ENCODE measurements at places on chromosomes 1 and 21.

GRCh38 chr1:22365331-22366295, 86.0 kb upstream of the ZBTB40 start:
- no peak for DNase-seq

GRCh38 chr1:44890007-44890406, 47.0 kb upstream of the PTCH2 start:
- DNase-seq: no peak

DNA sequence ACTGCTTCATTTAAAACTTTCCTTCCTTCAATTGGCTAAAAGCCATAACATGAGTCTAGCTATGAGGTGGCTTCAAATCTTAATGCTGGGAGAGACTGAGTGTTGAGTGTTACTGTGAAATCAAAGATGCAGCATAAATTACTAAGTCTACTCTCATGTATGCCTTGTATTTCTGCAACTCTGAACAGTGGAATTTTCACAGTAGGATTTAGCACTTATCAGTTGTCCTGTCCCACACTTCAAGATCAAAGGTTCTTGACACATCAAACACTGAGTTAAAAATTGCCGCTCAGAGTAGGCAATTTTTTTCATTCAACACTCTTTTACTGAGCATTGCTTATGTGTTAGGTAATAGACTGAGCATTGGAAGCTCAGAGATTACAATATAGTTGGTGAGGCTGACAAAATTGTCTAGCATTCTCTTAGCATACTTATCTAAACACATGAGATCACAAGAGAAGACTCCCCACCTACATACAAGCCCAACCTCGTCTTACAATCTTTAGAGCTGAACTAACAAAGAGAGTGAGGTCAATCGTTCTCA, 56.4 kb upstream of the ADORA3 start:
- DNase-seq: no peak

GRCh38 chr1:161185732-161186311, 8.5 kb upstream of the B4GALT3 start:
- no peak for DNase-seq

DNA sequence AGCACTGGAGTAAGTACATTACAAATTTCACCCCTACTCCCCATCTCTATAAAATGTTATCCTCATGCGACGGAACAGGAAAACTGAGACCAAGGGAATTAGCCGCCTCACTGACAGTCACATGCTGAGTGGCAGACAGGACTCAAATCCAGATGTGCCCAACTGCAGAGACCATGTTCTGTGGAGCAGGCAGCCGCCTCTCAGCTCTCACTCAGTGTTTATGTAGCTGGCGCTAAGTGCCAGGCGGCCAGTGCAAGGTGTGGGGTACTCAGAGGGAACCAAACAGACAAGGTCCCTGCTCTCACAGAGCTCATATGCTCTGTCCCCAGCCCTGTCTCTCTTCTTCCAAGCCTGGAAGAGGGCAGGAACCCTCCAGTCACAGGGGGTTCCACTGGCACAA, 5.1 kb downstream of the CAPZB start:
- DNase-seq: no peak

- DNase-seq: no peak
These were observed 543.0 kb upstream of the DAB1 start for GRCh38 chr1:57966751-57967406.

DNA sequence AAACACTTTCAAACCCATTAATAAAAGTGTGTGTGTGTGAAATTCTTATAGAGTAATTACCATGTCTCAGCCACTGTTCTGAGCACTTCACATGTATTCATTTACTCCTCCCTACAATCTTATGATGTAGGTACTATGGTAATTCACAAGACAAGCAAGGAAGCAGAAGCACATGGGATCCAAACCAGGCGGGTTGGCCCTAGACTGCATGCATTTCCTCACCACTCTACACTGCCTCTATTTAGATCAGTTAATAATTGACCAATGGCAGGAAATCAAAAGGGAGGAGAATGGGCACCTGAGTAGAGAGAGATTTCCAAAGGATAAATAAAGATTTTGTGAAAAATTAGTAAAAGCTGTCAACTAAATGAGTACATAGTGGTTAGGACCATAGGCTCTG, 15.7 kb downstream of the MAP3K21 start:
- no peak for DNase-seq

DNA sequence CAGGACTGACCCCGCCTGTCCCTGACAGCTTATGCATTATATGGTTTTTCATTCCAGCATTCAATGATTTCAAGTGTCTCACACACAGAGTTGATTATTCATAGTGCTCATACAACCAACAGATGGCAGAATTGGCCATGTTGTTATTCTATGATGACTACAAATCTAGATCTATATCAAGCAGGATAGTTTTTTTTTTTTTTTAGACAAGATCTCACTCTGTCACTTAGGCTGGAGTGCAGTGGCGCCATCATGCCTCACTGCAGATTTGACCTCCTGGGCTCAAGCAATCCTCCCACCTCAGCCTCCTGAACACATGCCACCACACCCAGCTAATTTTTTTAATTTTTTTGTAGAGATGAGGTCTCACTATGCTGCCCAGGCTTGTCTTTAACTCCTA, 40.1 kb upstream of the LRRC8D start:
- no peak for DNase-seq

DNA sequence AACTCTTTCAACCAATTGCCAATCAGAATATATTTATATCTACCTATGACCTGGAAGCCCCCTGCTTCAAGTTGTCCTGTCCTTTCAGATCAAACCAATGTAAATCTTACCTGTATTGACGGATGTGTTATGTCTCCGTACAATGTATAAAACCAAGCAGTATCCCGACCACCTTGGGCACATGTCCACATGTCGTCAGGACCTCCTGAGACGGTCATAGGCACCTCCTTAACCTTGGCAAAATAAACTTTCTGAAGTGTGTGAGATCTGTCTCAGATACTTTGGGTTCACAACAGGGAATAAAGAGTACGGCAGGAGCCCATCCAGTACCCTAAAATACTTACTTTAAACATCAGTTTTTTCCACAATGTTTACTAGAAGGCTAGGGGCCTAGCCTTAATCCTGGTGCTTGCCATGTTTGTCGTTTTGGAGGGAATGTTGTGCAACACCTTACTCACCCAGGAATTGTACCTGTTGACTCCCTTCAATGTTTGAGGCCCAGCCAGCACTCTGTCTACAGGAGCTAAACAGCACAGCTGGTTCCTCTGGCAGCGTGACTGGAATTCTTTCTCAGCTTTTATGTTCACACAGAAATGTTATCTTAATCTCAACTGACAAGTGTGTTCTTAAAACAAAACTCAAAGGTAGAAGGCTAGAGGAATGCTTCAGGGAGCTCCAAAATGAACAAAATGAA, 90.8 kb upstream of the USP25 start:
- no peak for DNase-seq

DNA sequence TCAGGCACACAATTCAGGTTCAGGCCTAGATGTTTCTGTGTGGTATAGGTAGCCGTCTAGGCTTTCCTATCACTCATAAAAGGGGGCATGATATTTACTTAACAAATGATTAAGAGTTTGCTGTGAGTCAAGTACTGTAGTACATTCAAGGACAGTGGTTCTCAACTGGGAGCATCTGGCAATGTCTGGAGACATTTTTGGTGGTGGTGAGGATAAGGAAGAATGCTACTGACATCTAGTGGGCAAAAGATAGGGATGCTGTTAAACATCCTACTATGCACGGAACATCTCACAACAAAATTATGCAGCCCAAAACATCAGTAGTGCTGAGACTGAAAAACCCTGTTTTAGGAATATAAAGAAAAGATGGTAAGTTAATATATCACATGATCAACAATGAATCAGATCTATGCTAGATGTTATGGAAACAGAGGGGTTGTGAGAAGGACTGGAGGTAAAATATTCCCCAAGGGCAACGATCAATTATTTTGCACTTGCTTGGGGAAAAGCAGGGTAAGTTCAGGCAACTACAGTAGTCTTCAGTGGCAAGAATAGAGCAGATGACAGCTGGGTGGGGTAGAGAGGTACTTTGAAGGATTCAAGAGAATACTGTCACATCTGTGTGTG, 4.9 kb downstream of the DNTTIP2 start:
- DNase-seq: no peak

DNA sequence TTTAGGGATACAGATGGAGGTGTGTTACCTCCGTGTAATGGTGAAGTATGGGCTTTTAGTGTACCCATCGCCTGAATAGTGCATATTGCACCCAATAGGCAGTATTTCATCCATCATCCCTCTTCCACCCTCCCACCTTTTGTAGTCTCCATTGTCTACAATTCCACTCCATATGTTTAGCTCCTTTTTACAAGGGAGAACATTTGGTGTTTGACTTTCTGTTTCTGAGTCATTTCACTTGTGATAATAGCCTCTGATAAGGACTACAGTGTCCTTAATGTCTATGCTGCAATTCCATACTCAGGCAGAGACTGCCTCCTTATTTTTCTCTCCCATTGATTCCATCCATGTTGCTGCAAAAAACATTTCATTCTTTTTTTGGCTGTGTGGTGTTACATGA, 48.7 kb downstream of the OVGP1 start:
- no peak for DNase-seq

GRCh38 chr1:2143814-2144500, 50.6 kb downstream of the FAAP20 start:
- DNase-seq: no peak

DNA sequence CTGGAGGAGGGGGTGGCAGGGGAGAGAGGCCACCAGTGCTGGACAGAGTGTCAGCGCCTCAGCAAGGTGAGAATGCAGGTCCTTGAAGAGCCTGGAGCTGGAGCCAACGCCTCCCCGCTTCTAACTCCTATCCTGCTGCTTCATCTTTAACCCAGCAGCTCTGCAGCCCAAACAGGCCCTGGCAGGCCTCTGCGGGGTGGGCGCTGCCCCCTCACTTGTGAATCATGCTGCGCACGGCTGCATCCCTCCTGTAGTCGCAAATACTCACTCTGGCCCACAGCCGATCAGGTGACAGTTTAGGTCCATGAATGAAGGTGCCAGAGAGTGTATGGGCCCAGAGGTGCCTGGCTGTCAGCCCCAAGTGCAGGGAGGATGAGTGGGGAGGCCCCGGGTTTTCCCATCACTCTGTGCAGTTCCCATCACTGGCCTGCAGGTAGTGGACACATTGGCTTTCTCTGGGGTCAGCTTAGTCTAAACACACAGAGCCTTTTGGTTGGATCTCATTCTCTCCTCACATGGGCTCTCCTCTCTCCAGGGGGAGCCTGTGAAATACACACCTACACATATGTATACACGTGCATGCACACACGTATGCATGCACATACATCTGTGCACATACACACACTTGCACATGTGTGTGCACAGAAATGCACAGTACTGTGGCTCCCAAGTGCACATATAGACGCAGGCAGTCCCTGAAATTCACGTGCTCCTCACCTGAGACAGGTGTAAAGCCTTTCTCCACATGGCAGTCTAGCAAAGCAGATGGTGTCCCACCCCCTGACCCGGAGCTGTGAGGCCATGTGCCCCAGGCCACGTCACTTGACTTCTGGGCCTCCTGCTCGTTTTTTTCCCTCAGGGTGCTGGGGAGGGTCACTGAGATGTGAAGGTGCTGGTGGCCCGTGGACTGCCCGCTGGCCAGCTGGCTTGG, 52.0 kb downstream of the TRIM11 start:
- DNase-seq: no peak

DNA sequence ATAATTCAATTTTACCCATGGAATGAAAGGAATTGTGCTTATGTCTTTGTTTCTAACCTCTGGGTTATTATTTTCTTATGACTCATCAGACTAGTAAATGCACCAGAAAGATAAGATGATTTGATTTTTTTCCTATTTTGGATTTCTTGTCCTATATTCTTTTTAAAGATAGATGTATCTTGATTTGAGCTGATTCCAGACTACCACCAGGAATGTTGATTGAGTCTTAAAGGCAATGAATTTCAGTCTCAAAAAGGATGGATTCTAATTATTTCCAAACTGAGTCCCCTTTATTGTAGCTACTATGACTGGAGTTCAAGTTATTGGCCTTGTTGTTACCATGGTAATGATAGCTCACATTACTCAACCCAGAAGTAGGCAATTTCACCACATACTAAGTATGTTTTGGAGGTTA, 95.8 kb upstream of the RGS4 start:
- DNase-seq: no peak

DNA sequence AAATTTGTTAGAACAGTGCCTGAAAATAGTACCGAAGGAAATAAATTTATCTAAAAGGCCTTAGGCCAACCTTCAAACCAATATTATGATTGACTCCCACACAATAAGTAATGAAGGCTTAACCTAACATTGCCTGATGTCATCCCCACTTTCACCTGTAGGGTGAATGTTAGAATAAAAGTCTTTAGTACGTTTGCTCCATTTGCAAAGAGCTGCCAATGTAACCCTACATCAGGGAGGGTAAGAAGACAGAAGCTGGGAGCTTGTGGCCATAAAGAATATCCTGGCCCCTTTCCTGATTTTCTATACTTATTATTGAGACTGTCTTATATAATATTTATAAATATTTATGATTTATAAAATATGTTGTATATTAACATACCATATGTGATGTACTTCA, 661.8 kb upstream of the CXADR start:
- no peak for DNase-seq

GRCh38 chr1:210428696-210429095, 100.0 kb downstream of the HHAT start:
- DNase-seq: no peak

DNA sequence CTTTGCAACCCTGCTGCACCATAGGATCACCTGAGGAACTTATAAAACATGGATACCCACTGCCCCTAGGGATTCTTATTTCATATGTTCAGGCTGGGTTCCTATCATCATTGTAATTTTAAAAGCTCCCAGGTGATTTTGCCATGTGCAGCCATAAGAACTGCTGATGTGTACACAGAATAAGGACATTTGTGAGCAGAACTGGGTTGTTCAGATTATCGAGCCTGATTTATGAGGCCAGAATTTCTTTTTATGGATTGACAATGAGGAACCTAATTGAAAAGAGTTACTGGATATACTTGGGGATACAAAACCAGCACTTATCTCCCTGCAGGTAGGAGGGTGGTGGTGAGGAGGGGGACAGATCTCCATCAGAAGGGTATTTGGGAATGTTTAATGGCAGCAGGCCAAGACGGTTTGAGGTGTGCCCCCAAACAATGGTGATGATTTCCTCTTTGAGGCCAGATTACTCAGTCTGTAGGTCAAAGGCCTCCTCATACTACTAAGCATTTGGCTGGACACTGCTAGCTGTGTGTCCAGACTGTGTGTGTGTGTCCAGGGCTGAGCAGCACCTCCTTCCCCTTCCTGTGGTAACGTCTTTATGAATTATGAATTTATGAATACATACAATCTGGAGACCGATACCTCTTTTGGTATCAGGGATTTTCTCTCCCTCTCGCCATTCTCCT, 18.9 kb downstream of the NOS1AP start:
- no peak for DNase-seq

Data from stimulated activated CD8-positive, alpha-beta memory T cell treated with anti-CD3 and anti-CD28 coated beads, Interleukin-15, amount 100 ng/mL, for 48 hours (primary cell).